Hepatocyte (in vitro differentiated cells): ENCODE measurements at places on chromosomes 2 and 18. TPM values are rescaled to one million over a fixed set of nuclear protein-coding genes. Genes with fewer than 3 reads are reported as not detected.

GRCh38 chr2:74618410-74619083, 29.6 kb downstream of the M1AP start:
- no peak for DNase-seq
- no peak overlapping the region for H3K27ac ChIP-seq
- peaks cover 8% of the 10 kb centered on the region for H3K27me3 ChIP-seq

GRCh38 chr2:9247177-9247576, 40.6 kb downstream of the ASAP2 start:
- H3K27ac ChIP-seq: no peak overlapping the region
- H3K27me3 ChIP-seq: no peaks in the 10 kb centered on the region
- H3K4me1 ChIP-seq: peaks cover 43% of the 10 kb centered on the region

- no peaks in the 10 kb centered on the region for H3K27me3 ChIP-seq
- no peaks in the 10 kb centered on the region for H3K36me3 ChIP-seq
- peaks cover 8% of the 10 kb centered on the region for H3K4me1 ChIP-seq
Measured at GRCh38 chr2:24382363-24383073, 22.2 kb upstream of the ITSN2 start.

The AMER3 gene
- 0.05 and 0.50 TPM in 2 replicates for polyA plus RNA-seq
